Esophagus squamous epithelium (tissue), 5 donors: ENCODE measurements at places on chromosomes 7 and 10.

DNA sequence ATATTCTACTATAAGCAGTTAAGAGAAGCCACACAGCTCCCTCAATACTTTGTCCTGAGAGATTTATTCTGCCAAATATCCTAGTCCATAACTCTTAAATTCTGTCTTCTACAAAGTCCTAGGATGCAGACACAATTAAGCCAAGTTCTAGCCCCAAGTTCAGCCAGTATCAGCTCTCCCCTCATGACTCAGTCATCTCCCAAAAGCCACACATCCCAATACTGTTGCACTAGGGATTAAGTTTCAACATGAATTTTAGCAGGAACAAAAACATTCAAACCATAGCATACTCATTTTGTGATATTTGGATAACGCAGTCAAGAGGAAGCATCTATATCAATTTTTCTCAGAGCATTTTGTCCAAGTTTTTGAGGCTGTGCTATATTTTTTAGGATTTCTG, 277.4 kb downstream of the FZD1 start:
- DNase-seq = no peak

- DNase-seq = no peak
Measured at GRCh38 chr10:103677486-103678177, 177.7 kb downstream of the SH3PXD2A start.

GRCh38 chr10:124319926-124320391, 98.8 kb downstream of the OAT start:
- DNase-seq = no peak

DNA sequence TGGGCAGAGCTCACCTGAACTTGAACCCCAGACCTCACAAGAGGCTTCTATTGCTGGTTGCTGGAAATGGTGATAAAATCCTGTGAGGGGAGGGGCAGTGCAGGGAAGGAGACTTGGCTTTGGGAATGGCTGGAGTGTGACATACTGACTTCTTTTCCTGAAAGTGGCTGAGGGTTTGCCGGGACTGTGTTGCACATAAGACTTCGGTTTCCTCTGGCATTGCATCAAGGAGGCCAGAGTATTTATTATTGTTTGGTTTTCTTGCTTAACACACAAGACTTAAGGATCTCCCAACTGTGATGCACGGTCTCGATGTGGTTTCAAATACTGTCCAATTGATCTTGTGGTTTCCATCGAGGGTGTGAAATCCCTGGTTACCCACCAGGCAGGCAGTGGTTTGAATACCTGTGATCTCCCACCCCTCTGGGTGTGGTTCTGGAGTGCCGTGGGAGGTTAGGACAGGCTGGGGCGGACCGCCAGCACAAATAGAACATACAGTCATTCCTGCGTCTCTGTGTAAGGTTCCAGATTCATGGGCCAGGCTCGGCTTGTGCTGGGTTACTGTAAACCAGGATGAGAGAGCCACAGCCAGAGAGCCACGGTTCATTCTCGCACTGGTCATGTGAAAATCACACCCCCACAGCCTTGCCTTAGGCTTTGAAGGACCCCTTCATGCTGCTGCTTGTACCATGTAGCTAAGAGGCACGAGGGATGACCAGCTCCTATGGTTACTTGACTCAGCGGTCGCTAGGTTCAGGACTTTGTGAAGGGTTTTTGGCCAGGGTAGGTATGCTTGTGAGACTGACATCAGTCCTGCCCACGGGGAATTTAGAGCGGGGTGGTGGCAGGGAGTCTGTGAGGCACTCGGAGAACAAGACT, 39.2 kb downstream of the WBP1L start:
- no peak for DNase-seq

- no peak for DNase-seq
Measured at GRCh38 chr10:25071227-25071626, 54.8 kb downstream of the THNSL1 start.

DNA sequence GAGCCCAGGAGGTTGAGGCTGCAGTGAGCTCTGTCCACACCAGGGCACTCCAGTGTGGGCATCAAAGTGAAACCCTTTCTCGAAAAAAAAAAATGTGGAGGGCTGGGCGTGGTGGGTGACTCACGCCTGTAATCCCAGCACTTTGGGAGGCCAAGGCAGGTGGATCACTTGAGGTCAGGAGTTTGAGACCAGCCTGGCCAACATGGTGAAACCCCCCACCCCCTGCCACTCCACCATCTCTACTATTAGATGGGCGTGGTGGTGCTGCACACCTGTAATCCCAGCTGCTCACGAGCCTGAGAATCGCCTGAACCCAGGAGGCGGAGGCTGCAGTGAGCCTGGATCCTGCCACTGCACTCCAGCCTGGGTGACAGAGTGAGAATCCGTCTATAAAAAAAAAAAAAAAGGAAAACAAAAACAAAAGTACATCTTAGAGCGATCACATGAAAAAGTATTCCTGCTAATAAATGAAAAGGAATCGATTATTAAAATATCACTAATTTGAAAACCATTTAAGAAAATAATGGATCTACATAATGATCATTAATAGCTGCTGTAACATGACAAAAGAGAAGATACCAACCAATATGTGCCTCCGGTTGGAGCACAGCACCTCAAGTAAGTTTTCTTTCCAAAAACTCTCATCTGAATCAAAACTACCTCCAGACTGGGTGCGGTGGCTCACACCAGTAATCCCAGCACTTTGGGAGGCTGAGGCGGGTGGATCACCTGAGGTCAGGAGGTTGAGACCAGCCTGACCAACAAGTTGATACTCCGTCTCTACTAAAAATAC, 4.9 kb downstream of the HNRNPF start:
- DNase-seq = no peak

DNA sequence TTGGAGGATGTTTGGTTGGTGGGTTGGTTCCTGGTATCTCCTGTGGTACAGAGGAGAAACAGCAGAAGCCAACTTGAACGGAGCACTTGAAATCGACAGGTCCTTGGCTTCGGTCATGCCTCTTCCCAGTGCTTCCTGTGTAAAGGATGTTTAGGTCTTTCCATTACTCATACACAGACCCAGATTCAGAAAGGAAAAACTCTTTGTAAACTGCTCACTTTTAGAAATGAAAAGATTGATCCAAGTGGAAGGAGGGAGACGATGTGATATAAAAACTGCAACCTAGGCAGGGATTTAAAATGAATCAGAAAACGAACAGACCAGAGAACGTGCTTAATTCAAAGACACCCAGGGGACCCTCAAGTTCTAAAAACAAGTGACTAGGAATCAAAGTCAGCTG, 338.4 kb downstream of the GALNT17 start:
- no peak for DNase-seq

GRCh38 chr10:86547296-86547695, 25.7 kb upstream of the WAPL start:
- no peak for DNase-seq

DNA sequence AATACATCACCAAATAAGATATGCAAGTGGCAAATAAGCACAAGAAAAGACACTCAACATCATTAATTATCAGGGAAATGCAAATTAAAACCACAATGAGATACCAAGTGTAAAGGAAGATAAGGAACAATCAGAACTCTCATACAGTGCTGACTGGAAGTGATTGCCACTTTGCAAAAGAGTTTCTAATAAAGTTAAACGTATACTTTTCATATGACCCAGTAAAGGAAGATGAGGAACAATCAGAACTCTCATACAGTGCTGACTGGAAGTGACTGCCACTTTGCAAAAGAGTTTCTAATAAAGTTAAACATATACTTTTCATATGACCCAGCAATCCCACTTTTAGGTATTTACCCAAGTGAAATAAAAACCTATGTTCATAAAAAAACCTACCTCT, 12.2 kb upstream of the JMJD1C start:
- no peak for DNase-seq

GRCh38 chr10:78953113-78953798, 115.5 kb upstream of the ZMIZ1 start:
- DNase-seq = no peak

GRCh38 chr7:29463504-29464158, 100.0 kb upstream of the PRR15 start:
- DNase-seq = no peak

DNA sequence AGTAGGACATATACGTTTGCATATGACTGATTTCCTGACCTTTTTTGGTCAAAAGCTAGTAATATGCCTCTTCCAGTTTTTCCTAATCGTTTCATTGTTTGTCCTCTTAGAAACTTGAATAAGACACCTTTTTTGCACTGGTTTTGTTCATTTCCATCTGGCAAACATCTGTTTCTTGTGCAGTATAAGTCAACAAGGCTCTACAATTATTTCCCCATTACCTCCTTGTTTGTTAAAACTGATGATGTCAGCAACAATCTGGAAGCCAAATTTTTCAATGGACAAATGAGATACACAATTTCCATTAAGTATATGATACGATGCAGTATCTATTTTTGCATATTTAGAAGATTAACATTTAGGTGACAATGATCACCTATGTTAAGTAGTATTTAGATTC, 148.8 kb downstream of the NRBF2 start:
- DNase-seq = no peak

DNA sequence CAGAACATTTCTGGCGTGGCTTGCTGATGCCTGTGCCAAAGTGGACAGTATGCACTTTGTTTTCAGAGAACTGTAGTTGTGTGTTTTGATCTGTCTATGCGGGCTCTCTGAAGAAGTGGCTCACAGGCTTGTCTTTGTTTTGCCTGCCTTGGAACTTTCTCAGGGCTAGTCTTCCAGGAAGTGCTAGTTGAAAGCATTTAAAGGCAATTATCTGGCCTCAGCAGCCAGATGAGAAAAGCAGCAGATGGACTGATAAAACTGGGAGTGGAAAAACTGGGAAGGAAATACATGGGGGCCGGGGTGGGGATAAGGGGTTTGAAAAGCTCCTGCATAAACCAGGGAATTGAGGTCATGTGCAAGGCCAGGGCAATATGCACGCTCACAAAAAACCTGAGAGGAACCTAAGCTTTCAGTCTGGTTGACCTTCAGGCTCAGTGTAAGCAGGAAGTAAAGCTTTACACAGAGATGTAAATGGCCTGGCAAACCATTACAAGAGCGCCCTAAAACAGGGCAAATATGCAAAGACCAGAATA, 94.5 kb downstream of the ZNF33B start:
- no peak for DNase-seq

- no peak for DNase-seq
Measured at GRCh38 chr10:132450825-132451505, 54.0 kb downstream of the PWWP2B start.

DNA sequence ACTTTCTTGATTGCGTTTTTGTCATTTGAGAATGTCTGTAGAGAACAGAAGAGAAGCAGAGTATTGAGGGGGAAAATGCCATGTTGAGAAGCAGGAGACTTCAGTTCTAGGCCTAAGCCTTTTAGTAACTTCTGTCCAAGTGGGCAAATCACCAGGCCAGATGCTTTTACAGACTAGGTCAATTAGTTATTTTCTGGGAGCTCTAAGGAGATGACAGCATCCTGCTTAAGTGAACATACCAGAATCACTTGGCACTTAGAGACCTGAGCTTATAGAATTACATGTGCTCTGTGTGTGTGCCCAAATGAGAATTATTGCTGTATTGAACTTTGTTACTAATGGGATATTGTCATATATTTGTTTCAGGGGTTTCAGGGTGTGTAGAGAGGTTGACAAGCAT, 24.0 kb downstream of the AGK start:
- no peak for DNase-seq

DNA sequence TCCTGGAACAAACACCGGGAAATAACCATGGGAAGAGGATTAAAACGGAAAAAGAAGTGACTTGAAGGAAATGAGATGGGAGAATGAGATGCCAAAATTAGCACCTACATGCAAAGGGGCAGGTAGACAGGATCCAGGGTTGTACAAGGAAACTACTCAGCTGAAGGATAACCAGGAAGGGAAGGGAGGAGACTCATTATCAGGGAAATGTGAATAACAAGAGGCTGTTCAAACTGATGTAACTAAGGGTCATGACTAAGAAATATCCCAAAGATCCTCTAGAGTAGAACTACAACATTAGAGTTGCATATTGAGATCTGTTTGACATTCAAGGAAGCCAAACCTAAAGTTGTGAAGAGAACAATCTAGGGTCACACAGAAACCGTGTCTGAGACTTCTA, 166.2 kb upstream of the SP8 start:
- no peak for DNase-seq

DNA sequence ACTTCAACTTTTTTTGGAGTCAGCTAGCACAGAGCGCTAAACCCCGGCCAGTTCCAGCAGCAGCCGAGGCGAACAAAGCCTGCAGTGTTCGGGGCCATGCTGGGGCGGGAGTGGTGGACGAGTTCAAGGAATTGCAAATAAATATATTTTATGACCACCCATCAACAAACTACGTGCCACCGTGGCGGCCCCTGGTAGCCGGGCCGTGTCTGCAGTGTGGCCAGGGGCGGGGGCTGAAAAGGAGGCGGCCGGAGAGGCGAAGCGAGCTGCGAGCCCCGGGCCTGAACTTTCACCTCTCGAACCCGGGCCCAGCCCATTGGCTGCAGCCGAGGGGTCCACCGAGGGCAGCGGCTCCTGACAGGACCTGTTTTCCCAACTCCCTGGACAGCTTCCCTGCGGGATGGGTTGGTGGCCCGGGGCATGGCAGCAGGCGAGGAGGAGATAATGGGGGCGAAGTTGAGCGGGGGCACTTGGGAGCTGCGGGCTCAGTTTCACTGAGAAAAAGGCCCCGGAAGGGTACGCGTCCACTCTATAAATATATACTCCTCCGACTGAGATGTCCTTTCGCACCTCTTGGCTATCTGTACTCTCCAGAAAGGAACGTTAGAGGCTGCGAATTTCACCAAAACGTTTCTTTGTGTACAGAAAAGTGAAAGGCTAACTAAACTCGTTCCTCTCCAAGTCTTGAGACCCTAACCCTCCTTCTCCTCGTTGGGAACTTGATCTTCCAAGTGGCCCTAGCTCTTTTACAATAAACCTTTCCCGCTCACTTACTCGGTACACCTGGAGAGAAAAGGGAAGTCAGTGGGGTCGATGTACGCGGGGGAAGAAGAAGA, 164.6 kb upstream of the PPP1R3A start:
- no peak for DNase-seq

DNA sequence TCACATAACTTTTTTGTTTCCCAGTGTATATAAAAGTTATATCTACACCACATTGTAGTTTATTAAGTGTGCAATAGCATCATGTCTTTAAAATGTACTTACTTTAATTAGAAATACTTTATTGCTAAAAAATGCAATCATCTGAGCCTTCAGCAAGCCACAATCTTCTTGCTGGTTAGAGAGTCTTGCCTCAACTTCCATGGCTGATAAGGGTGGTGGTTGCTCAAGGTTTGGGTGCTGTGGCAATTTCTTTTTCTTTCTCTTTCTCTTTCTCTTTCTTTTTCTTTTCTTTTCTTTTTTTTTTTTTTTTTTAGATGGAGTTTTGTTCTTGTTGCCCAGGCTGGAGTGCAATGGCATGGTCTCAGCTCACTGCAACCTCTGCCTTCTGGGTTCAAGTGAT, 360.0 kb downstream of the MAGI2 start:
- no peak for DNase-seq

- no peak for DNase-seq
Measured at GRCh38 chr7:65287023-65287422, 86.6 kb upstream of the ZNF92 start.
